NCI-H69 (cell line): ENCODE measurements at places on chromosomes 13 and 19.

DNA sequence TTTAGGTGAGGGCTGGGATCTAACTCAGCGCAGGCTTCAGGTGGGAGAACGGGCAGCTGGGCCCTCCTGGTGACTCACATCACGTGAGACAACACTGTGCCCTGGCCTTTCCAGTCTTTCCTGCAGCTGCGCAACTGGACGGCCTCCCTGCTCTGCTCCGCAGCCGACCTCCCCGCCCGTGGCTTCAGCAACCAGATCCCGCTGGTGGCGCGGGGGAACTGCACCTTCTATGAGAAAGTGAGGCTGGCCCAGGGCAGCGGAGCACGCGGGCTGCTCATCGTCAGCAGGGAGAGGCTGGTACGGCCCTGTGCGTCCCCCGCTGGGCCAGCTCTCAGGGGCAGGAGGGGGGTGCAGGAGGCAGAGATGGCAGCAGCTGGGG is 8.8 kb downstream of the SPPL2B start:
- peak; percentile 21 for DNase-seq

DNA sequence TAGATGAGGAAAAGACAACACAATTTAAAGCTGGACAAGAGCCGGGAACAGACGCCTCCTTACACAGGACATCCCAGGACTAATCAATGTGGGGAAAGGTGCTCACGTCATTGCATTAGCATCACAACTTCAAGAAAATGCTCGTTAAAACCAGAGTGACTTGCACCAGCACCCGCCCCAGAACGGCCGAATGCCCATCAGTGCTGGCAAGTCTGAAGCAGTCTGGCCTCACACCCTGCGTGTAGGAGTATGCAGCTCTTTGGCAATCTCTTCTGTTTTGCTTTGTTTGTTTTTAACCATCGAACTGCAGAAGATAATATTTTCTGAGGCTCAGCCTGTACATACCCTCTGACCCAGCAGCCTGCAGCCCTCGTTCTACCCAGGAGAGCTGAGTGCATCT is 44.8 kb upstream of the LDLR start:
- no peak for DNase-seq

DNA sequence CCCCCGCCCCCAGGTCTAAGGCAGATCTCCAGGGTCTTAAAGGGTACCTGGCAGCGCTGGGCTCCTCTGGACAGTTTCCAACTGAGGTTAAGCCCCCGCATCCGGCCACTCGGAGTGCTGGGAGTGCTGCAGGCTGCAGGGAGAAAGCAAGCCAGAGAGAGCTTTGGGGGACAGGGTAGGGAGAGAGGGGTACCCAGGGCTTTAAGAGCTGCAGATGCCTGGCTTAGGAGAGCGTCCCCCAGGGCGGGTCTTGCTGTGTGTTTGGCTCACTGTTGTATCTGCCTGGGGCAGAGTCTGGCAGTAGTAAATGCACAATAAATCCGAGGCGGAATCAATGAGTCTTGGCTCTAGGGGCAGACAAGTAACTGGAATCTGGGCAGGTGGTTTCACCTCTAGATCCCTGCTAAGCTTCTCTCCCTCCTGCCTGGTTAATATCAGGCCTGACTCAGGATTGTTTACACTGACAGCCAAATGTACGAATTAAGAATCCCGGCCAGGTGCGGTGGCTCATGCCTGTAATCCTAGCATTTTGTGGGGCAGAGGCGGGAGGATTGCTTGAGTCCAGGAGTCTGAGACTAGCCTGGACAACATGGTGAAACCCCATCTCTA is 798 bp upstream of the COX6B2 start:
- peak; percentile 78 for DNase-seq

GRCh38 chr19:35710784-35711723 is 6.7 kb downstream of the ZBTB32 start:
- DNase-seq = no peak

- DNase-seq = no peak
Observed at GRCh38 chr13:50714891-50715290, 128.6 kb downstream of the DLEU7 start.

GRCh38 chr13:39521701-39522100 is 81.3 kb downstream of the LHFPL6 start:
- no peak for DNase-seq

- DNase-seq = no peak
Observed at GRCh38 chr13:57829496-57829895, 198.0 kb downstream of the PCDH17 start.

DNA sequence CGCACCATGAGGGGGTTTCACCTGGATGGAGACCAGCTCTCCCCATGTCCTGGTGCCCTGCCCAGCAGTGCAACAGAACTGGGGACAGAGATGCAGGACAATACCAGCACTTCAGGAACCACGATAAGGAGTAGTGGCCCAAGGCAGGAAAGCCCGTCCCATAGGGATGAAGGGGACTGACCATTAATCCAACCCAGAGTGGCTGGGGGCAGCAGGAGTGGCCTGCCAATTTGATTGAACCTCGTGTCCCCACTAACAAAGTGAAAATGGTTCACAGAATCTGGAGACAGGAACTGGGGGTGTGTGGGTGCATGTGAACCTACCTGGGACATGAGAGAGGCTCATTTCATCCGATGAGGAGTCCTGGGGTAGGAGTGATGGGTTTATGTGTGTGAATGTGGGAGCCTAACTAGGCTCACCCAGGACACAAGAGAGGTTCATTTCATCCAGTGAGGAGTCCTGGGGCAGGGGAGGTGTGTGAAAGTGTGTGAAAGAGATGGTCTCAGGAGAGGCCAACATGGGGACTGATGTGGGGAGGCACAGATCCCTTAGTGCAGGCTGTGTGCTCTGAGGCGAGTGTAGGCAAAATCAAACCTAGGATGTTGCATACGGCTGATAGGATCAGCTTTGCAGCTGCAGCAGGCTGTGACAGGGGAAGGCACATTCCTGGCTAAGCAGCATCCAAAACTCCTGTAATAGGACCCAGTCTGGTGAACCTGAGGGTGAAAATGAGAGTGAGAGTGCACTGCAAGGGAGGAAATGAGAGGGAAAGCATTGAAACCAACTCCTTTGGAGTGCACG is 98.2 kb downstream of the ZNF429 start:
- DNase-seq = no peak

DNA sequence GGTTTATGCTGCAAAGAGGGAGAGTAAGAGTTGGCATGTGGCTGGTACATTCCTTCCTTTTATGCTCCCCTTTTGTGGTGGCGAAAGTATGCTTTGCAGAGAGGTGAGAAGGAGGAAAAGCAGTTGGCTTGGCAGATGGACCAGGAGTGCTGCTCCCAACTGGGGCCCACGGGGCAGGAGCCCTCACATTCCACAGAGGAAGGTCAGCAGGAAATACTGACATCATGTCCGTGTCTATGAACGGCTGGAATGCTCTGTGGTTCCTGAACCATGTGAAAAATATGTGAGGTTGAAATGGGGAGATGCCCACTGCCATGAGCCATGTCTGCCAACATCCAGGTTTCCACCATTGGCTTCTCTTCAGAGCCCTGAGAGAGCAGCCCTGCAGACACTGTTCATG is 33.3 kb upstream of the GAS6 start:
- no peak for DNase-seq

DNA sequence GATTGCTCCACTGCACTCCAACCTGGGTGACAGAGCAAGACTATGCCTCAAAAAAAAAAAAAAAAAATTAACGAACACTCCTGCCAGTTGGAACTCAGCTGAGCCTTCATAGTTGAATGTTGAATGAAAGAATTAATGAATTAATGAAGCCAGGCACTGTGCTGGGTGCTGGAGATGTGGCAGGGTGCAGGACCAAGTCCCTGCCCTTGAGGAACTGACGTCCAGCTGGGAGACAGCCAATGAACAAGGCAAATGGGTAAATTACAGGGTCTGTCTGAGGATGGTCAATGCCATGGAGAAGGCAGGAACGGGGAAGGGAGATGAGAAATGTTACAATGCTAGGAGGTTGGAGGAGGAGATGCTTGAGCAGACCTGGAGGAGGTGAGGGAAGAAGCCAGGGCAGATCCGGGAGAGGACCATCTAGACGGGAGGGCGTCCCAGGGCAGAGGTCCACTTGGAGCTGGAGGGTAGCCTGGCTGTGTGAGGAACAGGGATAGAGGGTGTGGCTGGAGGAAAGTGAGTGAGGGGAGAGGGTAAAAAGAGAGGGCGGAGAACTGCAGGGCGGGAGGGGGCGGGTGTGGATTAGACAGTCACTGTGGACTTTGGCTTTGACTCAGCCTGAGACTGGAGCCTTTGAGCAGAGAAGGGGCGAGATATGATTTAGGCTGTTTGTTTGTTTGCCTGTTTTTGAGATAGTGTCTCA is 16.8 kb upstream of the IGSF23 start:
- DNase-seq = peak; percentile 21

- DNase-seq = no peak
Observed at GRCh38 chr19:3316659-3317207, 49.6 kb upstream of the NFIC start.

DNA sequence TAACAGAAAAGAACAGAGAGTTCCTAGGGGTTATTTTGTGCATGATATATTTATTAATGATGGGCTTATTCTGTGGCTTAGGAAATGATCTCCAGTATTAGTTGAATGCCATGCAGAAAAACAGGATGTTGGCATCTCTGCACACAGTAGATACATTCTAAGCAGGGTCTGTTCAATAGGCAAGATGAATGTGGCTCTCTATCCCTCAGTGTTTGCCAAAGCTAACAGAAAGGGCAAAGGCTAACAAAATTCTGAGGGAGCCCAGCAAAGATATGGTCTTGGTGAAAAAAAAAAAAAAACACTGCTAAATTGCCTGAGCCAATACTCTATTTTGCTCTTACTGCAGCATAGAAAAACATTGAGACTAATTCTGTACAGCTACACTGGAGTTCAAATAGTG is 1095.8 kb downstream of the UQCRFS1 start:
- DNase-seq = no peak

DNA sequence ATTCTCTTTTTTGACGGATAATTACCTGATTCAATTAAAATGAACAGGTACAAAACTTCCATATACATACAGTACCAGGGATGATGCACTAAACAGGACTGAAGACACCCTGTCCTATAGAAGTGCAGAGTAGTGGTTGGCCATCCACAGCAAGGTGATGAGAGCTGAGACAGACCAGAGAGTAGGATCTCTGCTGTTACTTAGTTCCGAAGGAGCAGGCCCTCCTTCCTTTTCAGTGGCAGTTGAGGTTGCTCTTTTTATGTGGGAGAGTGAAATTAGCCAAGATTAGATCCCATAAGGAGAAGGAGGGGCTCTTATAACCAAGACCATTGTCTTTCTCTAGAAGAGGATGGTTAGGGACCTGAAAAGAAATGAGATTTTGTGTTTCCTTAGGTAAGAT is 4.0 kb downstream of the PDS5B start:
- no peak for DNase-seq

DNA sequence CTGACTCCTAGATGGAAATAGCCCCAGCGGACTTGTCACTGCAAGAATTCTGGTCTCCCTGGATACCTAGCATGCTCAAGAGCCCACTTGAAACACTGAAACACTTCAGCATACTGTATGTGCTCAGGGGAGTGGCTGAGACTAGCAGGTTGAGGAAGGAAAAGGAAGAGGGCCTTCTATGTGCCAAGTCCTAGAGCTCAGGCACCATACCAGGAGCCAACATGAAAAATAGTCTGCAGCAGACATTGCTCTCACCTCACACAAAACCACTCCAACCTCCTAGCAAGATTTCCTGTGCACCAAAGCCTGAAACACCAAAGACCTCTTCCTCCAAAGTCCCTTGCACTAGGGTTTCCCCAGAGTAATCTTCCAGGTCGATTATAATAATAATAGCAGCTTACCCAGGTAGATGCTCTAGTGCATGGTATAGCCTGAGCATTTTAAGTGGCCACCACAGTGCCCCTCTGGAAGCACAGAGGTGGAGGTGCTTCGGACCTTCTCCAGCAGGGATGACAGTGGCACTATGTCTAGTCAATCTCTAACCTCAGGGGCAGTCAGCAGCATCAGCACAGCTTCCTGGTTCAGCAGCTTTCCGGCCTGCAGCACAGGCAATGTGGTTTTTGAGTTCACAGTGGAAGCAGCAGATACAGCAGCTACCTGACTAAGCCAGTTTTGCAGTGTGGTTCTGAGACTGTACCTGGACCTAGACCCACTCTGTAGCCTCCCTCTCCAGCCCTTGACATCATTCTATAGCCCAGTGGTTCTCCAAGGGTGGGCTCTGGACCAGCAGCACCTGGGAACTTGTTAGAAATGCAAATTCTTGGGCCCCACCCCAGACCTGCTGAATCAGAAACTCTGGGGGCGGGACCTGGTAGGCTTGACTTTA is 45.6 kb upstream of the UBE2L5 start:
- no peak for DNase-seq

DNA sequence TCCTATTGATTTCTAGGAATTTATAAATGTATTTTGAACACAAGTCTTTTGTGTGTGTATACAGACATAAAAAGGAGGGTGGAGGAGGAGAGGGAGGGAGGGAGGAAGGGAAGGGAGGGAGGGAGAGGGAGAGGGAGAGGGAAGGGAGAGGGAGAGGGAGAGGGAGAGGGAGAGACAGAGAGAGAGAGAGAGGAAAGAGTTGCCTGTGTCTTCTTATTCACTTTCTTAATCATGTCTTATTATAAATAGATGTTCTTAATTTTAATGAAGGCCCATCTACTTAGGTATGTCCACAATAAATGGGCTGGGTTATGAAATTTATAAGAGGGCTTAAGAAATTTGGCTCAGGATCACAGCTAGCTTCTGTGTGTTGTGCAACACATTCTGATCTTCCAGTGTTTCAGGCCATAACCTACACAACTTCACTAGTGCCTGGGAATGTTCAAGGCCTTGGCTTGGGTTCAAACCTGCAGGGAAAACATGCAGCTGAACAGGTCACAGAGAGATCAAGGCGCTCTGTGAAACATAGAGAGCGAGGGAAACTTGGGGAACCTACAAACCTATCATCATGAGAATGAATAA is 39.3 kb downstream of the ZNF45 start:
- no peak for DNase-seq

DNA sequence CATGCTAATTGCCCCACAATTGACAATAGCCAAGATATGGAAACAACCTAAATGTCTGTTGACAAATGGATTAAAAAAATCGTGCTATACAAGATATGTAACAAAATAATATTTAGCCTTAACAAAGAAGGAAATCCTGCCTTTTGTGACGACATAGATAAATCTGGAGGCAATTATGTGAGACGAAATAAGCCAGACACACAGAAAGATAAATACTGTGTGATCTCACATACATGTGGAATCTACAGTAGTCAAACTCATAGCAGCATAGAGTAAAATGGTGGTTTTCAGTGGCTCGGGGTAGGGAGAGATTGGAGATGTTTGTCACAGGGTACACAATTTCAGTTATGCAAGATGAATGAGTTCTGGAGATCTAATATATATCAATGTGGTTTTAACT is 895.8 kb downstream of the SLITRK6 start:
- DNase-seq = no peak

DNA sequence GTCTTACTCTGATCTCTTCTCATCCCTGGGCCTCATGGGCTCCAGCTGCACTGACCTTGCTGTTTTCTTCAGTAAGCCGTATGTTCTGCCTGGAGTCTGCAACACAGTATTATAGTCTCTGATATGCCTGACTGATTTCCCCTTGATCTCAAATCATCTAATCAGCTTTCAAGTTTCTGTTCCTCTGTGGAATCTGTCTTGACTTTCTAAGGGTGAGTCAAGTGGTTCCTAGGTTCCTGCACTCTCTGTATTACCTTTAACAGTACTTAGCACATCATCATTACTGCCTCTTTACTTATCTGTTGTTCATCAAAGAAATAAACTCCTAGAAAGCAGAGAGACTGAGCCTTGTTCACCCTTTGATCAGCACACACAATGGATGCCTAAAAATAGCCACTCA is 350.7 kb downstream of the LMO7 start:
- DNase-seq = no peak

GRCh38 chr19:1315470-1316166 is 29.9 kb downstream of the EFNA2 start:
- DNase-seq = peak; percentile 70
